ENCODE measurements at places on chromosomes 7 and 10.

GRCh38 chr10:110077436-110078130 is 69.8 kb downstream of the ADD3 start:
- no peak for DNase-seq

DNA sequence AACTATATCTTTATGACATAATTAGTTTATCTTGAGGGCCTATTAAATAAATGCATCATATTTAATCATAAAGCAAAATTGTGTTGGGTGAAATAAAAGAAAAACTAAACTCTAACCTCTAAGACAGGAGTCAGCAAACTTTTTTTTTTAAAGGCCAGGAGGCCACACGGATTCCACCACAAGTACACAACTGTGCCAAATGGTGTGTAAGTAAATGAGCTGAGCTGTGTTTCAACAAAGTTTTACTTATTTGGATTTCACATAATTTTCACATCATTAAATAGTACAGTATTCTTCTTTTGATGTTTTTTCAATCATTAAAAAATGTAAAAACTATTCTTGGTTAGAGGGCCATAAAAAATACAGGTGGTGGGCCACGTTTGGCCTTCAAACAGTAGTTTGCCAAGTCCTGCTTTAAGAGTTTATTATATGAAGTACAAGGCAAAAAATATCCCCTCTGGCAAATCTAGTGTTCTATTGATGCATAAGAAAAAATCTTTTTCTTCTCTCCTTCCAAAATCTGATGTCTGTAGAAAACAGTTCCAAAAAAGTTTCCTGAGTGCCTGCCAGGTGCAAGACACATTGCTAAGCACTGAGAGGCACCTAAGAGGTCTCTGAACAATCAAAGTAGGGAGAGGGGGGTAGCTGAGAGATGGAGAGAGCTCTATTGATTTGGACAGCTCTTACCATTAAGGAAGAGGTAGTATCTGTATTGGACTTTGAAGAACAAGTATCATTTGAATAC is 26.5 kb upstream of the SPOCK2 start:
- DNase-seq, result no peak

- no peak for DNase-seq
Measured at GRCh38 chr7:37411444-37412034, 37.1 kb downstream of the ELMO1 start.

DNA sequence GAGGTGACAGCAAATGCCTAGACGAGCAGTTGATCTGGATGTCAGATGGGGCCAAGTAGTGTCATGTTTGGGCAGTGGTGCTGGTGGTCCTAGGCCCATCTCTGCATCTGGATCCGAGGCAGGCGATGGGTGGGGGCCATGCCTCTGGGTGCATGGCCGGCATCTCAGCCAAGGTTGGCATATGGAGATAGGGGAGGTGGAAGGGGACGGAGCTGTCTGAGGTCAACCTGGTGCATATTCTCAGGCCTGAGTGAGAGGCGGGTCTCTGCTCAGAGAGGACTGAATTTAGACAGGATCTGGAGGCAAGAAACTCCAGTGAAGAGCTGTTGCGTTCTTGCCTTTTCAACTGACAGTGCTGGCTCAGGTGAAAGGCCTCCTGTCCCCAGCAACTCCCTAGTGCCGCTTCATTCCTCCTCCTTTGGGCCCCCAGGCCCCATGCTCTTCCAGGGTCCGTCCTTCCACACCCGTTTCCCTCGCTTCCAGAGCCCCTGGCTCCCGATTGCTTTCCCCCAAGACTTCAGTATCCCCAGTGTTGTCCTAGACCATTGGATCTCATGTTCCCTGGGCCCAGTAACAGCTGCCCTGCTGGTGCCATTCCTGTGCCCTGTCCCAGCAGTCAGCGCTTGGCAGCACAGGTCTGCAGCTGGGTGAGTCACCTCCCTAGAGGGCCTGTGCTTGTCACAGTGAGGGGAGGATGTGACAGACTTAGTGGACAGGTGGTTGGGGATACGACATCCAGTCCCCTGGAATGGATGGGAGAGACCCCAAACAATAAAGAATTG is 32.6 kb downstream of the GBX1 start:
- DNase-seq, result no peak

GRCh38 chr10:21715531-21716195 is 181.6 kb downstream of the MLLT10 start:
- DNase-seq, result no peak
